ENCODE measurements at places on chromosomes 6 and 20.

DNA sequence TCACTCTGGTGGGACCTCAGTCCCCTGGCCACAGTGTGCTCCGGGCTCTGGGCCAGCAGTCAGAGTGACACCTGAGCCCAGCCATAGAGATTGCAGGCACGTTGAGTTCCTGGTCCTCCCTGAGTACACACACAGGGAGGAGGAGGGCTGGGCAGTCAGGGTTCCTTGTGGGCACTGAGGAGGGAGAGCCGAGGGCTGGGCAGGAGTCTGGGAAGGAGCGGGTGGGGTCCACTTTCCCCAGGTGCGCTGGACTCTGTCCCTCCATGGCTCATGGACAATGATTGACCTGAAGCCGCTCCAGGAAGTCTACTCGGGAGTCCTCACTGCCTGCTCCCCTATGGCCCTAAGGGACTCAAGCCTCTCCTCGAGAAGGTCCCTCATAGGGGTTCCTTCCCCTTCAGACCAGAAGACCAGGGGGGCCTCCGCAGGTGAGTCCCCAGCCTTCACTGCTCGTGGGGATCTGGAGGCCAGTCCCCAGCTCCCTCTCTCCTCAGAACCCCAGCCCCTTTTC is 1.1 kb downstream of the SLC44A4 start:
- no peak for DNase-seq

DNA sequence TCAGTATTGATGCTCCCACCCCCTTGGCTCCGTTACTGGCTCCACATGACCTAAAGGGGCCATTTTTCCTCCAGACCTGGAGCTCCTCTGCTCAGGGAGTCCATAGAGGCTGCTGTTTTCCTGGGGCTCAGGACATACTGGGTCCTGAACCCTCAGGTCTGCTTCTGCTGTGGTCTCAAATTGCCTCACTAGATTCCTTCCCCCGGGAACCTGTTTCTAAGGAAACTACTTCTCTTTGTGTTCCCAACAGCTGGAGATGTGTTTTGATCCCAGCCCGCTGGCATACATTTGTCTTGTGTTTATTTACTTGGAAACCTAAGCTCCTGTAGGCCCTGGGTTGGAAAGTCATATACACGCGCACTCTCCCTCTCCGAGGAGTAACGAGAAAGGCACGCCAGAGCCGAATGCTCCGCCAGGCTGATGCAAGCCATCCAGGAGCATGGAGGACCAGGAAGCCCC is 222.8 kb downstream of the UST start:
- DNase-seq, result no peak

DNA sequence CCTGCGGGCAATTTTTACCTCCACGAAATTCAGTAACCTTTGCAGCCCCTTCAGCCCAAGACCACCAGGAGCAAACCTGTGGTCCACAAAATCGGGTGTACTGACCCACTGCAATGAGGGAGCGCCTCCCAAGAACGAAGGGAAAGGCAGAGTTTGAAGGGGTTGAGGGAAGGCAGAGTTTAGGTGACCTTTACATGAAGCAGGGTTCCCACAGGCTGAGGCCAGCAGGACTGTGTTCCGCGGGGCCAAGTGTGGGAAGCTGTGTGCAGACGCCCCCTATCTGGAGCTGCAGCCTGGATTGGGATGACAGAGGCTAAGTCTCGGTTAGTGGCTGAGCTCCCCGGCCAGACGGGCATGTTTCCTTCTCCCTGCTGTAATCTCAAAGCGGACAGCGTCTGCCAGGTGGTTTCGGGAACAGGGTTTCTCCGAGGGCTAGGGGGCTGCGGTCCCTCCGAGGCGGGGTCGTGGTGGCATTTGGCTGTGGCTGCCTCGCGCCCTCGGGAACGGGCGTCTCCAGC is 826 bp upstream of the PYGB start:
- no peak for DNase-seq

- no peak for DNase-seq
Observed at GRCh38 chr20:62418709-62419487, 8.4 kb downstream of the RBBP8NL start.
